Brain microvascular endothelial cell (primary cell): ENCODE measurements at places on chromosomes 6 and 20.

GRCh38 chr20:32378461-32378860 lies 20.3 kb downstream of the ASXL1 start:
- no peak for DNase-seq

GRCh38 chr20:53405139-53405538 lies 188.5 kb downstream of the ZNF217 start:
- no peak for DNase-seq

GRCh38 chr6:29294499-29294914 lies 7.0 kb upstream of the OR14J1 start:
- no peak for DNase-seq

- no peak for DNase-seq
These were observed 2.2 kb downstream of the WFDC5 start for GRCh38 chr20:45112754-45113153.

DNA sequence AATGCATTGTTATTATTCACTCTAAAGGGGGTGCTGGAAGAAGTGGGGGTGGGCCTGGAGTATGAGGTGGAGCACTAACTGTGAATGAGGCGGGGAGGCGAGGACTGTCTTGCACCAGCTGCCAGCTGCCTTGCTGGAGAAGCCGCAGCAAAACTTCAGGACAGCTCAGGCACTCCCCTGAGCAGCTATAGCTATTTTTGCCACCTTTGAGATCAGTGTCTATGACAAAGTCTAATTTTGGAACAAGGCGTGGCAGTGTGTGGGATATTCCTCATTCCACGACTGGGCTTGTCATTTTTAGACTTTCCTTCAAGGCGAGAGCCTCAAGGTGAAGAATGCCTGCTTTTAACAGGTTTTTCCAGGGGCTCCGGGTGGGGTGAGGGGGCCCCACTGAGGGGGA lies 143.8 kb downstream of the DOK5 start:
- DNase-seq, result no peak

DNA sequence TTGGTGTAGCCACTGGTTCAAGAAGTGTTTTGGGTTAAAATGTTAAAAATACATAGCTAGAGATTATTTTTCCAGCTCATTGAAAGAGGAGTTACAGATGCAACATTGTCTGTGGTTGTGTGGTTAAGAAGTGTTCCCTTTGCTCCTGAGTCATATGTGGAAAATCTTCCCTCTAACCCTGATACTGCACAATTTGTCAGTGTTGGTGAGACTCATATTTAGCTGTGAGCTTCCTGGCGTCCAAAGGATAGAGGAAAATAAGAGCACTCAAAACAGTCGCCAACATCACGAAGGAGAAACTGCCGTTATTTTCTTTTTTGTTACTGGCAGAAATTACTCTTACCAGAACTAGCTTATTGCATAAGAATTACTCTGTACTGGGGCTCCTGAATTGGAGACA lies 250.4 kb downstream of the CDH4 start:
- DNase-seq, result no peak

DNA sequence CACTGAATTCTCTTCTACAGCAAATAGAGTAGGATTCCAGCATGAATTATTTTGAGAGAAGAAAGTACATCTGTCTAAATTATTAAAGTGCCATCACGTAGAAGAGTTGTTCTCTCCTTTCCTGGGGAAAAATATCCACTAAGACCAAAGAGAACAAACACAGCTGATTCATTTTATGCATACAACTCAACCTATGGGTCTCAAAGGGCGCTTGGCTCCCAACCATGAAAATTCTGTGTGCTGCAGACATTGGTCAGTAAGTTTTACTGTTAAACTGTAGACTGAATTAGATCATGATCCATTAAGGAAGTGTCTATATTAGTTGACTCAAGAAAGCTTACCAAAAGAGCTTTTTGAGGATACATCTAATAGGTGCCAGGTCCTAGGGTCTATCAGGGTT lies 83.5 kb downstream of the FRK start:
- no peak for DNase-seq

- peak; percentile 95 for DNase-seq
These were observed at the start of gene ID4 for GRCh38 chr6:19836799-19837510. TSS of gene ID4 (plus strand) at chr6:19837370. CDS start at chr6:19837755, 385 bp downstream.

DNA sequence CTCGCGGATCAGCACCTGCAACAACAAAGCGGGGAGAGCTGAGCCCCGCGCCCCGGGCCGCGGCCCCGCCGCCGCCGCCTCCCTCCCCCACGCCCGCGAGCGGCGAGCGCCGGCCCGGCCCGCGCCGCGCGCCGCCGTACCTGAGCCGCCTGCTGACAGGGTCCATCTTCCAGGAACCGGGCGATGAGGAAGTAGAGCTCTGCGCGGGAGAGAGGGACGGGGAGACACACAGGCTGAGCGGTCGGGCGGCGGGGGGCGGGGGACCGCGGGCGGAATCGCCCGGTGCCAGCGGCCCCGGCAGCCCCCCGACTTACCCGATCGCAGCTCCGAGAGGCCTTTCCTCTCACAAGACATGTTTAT lies 359 bp downstream of the PHIP start:
- no peak for DNase-seq

- no peak for DNase-seq
These were observed 201.8 kb downstream of the ARID1B start for GRCh38 chr6:156978948-156979347.
